ENCODE measurements at places on chromosomes 2 and 18.

GRCh38 chr18:10201659-10202058, 252.8 kb upstream of the APCDD1 start:
- no peak for DNase-seq

DNA sequence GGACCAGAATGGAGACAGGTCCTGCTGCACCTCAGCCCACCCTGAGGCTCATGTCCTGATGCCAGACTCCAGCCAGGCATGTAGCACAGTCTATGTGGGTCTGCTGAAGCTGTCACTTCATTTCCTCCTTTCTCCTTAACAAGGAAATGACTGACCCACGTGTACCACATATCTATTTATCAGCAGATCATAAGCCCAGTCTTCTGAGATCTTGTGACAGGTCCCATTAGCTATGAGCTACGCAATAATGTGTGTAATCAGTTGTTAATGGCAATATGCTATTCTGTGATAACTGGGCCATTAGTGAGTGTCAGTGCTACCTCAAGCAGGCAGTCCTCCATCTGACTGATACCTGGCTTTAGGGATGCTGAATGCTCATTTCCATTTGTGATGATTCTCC, 615.3 kb downstream of the BCL11A start:
- DNase-seq = no peak

- no peak for DNase-seq
Observed at GRCh38 chr2:26462100-26462499, 15.8 kb downstream of the OTOF start.

DNA sequence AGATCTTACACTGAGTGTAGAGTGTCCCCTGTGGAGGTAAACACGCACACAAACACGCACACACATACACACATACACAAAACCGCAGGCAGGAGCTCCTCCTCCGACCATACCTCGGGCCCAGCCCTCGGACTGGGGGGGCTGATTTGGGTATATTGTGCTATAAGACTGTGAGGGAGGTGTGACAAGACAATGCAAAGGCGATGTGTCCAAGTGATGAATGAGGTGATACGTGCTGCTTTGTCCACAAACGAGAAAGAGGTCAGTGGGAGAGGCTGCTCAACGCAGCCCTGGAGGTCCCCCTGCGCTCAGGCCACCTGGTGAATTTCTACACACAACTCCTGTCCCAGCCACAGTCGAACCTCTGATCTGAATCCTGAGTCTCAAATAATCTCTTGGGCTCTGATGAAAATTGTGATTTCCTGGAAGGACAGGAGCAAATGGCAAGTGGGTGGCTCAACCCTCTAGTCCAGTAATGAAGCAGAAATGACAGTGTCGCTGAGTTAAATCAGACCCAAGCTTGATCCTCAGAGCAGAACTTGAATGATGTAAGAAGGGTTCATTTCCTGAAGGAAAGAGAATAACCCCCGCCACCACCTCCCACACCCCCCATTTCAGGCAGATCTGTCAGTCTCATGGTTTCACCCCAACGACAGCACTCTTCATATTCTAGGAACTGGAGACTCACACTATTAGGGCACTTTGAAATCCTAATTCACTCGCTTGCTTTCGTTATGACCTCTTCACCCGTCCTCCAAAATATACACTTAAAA, 48.9 kb upstream of the ASXL2 start:
- DNase-seq = peak; percentile 15

GRCh38 chr2:133135035-133135654, 433.1 kb downstream of the NCKAP5 start:
- DNase-seq = no peak

DNA sequence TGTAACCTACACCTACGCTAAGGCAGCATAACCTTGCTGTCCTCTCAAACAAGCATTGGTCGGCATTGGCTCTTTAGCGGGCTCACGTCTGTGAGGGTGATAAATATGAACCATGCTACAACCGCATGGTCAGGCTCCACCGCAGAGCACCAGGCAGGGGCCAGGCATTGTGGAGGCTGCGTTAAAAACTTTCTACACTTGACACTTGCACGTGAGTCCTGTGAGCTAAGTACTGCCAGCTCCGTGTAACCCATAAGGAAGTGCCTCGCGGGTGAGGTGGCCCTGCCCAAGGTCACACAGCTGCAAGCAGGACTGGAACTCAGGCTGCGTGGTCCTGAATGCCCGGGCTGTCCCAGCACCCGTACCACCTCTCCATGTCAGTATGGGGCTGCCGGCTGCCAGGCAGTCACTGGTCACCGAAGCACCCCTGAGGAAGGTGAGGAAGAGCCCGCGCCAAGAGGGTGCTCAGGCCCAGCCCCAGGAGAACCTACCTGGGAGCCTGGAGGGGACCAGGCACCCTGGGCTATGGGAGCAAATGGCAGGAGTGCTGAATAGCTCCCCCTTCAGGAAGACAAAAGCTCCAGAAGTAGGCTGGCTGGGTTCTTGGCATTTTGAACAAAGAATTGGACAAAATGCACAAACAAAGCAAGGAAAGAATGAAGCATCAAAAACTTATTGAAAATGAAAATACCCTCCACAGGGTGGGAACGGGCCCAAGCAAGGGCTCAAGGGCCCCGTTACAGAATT, 271.1 kb upstream of the RAB6C start:
- no peak for DNase-seq

GRCh38 chr2:29212009-29212408, 96.8 kb downstream of the CLIP4 start:
- DNase-seq = no peak

- no peak for DNase-seq
Observed at GRCh38 chr2:191835539-191836350, 11.1 kb downstream of the CAVIN2 start.

GRCh38 chr2:182980115-182980514, 58.1 kb downstream of the NCKAP1 start:
- DNase-seq = no peak

GRCh38 chr2:124248386-124248785, 223.3 kb downstream of the CNTNAP5 start:
- DNase-seq = no peak

DNA sequence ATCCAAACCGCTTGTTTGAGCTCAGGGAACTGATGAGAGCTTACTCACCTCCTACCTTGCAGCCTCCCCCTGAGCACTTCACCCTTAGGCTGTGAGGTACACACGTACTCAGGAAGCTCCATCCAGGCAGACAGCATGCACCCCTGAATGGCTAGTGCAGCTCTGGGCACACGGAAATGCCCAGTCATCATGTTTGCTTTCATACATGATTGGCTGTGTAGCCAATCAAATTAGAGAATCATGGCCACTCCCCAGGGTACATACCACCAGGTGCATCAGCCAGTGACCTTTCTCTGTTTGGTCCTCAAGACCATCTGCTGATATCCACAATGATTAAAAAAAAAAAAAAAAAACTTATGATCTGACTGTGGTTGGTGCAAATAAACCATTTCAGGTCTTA, 42.1 kb downstream of the RNF152 start:
- no peak for DNase-seq

DNA sequence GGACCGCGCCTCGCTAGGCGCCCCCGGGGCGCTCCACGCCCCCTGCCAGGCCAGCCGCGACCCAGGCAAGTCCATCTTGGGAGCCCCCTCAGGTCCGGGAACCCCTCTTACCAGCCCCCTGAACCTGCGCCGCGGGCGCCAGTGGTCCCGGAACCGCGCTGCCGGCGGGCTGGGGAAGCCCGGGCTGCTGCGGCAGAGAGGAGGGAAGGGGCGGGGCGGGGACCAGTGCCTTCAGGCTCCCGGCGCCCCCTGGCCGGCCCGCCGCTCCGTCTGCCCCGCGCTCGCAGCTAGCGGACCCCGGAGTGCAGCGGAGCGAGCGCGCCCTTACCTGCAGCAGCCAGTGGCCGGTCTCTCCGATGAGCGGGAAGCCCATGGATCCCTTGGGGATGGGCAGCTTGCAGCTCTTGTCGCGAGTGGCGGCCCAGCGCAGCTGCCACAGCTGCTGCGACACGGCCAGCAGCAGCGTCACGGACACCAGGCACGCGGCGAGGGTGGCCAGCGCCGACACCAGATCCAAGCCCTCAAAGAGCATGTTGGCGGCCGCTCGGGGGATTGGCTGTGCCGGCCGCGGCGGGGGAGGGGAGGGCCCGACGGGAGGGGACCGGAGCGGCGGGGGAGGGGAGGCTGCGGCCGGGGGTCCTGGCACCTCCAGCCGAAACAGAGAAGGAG, at the start of gene CYP26B1:
TSS of gene CYP26B1 (minus strand) at position 560 of the 669 bp plus-strand sequence. CDS start at position 532, 28 bp downstream.
- no peak for DNase-seq

DNA sequence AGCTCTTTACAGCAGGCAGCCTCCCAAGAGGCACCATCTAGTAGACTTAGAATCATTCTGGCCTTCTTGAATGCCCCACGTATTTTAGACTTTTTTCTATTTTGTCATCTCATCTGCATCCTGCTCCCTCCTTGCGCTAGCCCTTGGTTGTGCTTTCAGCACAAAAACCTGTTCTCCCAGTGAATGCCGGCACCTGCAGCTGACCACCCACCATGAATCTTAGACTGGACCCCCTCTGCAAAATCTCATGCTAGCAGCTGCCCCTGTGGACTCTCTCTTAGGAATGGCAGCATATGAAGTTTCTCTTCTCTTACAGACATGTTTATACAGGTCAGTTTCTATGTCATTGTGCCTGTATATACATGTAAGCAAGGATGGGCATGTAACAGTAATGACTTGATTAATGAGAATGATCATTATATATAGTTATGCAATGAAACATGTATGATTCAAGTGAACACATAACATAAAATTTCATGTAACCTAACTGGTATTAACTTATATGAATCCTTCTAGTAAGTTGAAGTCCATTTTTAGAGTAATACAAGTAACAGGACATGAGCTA, 159.8 kb downstream of the SUCLG1 start:
- DNase-seq = no peak

GRCh38 chr2:15162620-15163019, 398.5 kb downstream of the NBAS start:
- no peak for DNase-seq

DNA sequence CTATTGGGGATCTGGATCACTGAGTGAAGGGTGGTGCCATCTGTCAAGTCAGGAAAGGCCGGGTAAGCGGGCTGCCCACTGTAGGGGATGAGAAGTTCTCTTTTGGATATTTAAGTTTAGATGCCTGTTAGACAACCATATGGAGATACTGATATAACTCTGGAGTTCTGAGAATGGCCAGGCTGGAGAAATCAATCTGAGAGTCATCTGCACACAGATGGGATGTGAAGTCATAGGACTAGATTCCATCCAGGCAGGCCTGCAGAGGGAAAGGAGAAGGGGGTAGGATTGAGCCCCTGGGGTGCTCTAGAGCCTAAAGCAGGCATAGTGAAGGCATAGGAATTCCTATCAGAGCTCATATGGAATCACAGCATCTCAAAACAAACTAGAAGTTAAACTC, 30.1 kb downstream of the SPRED2 start:
- DNase-seq = no peak

GRCh38 chr2:152493945-152494528, 159.1 kb downstream of the FMNL2 start:
- DNase-seq = no peak

- no peak for DNase-seq
Observed at GRCh38 chr18:14912967-14913366, 165.0 kb downstream of the ANKRD30B start.

- no peak for DNase-seq
Observed at GRCh38 chr2:55106148-55106547, 55.9 kb upstream of the RTN4 start.

DNA sequence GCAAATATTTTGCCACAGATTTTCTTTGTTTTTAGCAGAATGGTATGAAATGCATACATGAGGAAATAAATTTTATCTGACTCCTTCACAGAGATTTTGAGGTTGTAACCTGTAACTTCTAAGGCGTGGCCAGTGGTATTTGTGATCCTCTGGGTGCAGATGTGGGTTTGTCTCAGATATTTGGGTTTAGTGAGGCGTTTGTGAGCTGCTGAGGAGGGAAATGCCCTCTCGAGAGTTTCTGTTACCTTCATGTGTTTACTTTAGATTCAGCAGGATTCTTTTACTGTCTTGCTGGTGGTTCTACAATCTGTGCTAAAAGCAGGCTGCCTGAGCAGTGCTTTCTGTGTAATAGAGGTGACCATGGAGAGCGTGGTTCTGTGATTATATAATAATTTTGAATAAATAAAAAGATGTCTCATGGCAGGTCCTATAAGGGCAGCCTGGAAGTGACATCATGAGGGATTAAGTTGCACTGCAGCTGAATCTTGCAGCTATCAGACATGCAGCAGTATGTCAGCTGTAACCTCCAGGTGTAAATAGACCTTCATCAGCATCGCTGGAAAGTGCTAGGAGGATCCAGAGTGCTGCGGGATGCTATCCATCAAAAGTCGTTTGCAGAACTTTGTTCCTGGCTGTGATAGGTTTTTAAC, 34.1 kb downstream of the TANC1 start:
- DNase-seq = no peak

GRCh38 chr2:102063487-102063911, 71.7 kb downstream of the IL1R2 start:
- no peak for DNase-seq

- no peak for DNase-seq
Observed at GRCh38 chr2:23793476-23793875, 133.4 kb downstream of the ATAD2B start.

DNA sequence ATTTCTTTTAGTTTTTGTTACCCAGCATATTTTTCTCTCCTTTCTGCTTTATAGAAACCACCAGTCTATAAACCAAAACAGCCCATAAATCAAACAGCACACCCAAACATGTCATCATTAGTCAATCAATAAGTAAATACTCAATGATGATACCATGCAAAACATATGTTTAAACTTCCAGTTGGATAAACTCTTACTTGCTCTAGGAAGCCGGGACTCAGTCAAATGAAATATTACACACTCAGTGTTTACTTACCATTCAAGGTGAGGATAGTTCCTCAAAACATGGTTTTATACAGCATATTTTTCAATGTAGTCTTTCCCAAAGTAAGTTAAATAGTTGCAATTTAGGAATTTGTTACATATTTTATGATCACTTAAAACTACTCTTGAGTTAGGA, 343.6 kb upstream of the NXPH2 start:
- no peak for DNase-seq

- DNase-seq = no peak
Observed at GRCh38 chr2:29782549-29783458, 138.6 kb downstream of the ALK start.

GRCh38 chr2:80255918-80256781, 48.4 kb downstream of the LRRTM1 start:
- no peak for DNase-seq

DNA sequence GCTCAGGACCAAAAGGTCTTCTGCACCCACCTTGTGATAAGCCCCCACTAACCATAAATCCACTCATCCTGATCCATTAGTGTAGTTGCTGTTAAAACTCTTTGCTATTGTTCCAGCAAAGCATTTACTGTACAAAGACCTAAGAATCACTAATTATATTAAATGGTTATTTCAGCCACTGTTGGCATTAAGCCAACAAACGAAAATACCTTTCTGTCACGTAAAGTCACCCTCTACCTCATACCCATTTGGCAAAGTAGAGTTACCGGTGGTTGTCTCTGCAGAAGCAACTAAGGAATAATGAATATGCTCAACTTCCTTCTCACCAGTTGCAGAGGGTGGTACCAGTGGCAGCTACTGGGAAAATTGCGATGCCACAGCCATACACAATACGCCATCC, 224.5 kb downstream of the SP3 start:
- DNase-seq = no peak

- no peak for DNase-seq
Observed at GRCh38 chr2:60317844-60318243, 235.6 kb downstream of the BCL11A start.
